ENCODE measurements at places on chromosomes 6 and 20. TPM values are rescaled to one million over a fixed set of nuclear protein-coding genes. Genes with fewer than 3 reads are reported as not detected.

The MDFI gene
- 42.9 TPM for total RNA-seq

The C20orf144 gene
- total RNA-seq: 0.09 TPM

The TCF21 gene
- total RNA-seq: not detected

The SYCP2L gene
- not detected for total RNA-seq

The ATAT1 gene
- 3.1 TPM for total RNA-seq

The TSPO2 gene
- not detected for total RNA-seq

The BYSL gene
- 33.1 TPM for total RNA-seq

The HFE gene
- 2.4 TPM for total RNA-seq

The CGAS gene
- 5.7 TPM for total RNA-seq

Measured in endothelial cell of coronary artery (primary cell).